Activated CD4-positive, alpha-beta T cell treated with anti-CD3 and anti-CD28 coated beads for 1 hour (primary cell): ENCODE measurements at places on chromosomes 13 and 19.

DNA sequence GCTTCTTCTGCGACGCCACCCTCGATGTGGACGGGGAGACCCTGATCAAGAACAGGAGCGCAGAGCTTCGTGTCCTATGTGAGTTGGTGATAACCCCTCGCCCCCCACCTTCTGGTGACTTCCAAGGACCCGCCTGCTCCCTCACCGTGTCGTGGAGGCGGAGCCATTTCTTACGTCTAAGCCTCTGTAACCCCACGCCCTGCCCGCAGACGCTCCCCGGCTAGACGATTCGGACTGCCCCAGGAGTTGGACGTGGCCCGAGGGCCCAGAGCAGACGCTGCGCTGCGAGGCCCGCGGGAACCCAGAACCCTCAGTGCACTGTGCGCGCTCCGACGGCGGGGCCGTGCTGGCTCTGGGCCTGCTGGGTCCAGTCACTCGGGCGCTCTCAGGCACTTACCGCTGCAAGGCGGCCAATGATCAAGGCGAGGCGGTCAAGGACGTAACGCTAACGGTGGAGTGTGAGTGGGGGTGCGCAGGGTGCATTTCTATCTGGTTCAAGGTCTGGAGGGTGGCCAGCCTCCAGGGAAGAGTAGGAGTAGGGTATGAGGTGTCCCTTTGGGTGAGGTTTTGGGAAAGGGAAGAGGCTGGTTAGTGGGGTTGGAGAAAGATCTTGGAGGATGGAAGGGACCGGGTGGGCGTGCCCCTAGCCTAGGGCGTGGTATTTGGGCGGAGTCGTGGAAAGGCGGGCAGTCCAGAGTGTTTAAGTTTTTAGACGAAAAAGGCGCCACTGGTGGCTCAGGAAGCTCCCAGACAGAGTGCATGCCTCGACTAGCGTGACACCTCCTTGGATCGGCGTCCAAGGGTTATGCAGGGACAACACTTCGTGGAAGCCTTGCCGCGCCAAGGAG, 3.3 kb downstream of the ICAM5 start:
- no peak for DNase-seq

DNA sequence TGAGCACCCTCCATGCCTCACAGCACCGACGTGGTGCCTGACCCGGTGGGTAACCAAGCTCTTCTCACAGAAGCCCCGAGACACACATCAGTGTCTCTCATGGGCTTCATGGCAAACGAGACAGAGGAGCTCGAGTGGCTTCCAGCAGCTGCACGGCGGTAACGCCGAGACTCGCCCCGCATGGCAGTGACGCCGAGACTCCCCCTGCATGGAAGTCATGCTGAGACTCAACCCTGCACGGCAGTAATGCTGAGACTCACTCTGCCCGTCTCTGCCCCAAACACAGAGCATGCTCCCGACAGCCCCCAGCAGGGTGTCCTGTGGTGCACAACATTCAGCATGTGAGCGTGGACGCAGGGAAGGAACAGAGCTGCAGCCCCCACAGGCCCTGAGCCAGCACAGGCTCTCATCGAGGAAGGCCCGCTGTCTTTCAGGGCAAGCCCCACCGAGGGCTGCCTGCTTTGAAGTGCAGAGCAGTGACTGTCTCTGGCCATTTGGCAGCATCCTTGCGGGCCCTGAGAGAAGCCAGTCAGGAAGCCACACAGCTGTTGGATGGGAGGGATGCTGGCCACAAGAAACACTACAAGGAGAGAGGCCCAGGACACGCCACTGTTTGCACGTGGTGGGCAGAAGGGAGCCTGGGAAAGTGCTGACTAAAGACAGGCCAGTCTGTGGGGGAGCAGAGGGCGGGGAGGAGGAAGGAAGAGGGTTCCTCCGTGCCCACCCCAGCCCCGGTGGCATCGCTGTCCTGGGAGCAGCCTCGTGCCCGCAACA, 9.5 kb downstream of the GAS6 start:
- DNase-seq, result no peak

DNA sequence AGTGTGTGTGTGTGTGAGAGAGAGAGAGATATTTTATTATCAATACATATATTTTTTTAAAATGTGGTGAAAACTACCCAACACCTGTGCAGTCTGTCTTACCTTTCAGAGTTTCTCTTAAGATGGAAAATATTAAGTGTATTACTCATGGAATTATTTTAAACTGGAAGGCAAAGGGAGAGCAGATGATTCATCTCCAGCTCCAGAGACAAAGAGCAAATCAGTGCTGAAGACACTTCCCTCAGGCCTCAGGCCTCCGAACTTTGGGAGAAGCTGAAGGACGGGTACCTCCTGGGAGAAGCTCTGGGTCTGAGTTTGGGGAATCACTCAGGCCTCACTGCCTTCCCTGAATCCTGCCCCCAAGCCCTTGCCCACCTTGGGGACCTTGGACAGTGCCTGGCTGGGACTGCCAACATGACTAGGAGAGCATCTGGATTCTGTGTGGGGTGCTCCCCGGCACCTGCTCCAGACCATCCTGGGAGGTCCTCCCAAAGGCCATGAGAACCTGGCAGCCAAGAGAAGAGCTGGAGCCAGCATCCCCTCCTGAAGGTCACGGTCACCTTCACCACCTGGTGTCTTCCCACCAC, 170.4 kb upstream of the UBL3 start:
- no peak for DNase-seq

GRCh38 chr19:50330365-50331078, 1.3 kb upstream of the KCNC3 start:
- DNase-seq, result peak; percentile 75

DNA sequence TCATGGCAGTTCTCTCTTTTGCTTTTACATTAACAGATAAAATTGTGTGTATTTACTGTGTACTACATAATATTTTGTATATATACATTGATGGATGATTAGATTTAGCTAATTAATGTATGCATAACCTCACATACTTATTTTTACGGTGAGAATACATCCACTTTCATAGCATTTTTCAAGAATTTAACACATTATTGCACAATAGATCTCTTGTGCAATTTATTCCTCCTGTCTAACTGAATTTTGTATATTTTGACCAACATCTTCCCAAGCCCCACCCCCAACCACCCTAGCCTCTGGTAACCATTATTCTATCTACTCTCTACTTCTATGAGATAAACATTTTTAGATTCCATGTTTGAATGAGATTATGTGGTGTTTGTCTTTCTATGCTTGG, 194.7 kb downstream of the RBM26 start:
- no peak for DNase-seq

DNA sequence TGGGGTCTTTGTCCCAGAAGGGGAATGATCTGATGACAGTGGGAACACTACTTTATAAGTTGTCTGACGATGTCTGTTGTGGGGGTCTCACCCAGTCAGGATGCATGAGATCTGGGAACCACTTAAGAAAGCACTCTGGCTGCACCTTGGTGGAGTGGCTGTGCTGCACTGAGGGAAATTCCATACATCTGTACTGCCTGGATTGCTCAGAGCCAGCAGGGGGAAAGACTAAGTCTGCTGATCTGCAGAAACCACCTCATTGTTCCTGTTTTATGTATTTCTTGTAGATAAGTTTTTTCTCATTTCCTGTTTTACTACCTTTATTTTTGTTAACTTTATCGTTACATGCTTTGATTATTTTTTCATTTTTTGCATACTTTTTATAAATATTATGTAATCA, 27.3 kb downstream of the ZNF430 start:
- no peak for DNase-seq

DNA sequence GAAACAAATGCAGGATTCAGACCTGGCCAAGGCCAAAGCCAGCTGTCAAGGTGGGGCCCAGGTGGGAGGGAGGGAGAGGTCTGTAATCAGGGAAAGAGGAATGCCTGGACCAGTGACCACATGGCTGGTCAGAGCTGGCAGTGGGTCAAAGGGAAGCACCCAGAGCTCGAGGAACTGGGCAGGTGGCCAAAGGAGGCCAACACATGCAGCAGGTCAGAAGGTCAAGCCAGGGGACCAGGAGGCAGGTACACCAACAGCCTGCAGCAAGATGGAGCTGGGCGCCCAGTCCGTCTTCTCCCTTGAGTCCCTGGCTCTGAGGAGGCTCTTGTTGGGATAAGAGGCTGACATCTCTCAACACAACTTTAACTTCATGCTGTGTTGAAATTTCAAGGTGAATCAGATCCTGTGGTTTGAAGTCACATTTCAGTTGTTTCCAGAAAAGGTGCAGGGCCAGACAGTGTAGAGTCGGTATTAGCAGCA, 17.1 kb downstream of the GPATCH1 start:
- no peak for DNase-seq

DNA sequence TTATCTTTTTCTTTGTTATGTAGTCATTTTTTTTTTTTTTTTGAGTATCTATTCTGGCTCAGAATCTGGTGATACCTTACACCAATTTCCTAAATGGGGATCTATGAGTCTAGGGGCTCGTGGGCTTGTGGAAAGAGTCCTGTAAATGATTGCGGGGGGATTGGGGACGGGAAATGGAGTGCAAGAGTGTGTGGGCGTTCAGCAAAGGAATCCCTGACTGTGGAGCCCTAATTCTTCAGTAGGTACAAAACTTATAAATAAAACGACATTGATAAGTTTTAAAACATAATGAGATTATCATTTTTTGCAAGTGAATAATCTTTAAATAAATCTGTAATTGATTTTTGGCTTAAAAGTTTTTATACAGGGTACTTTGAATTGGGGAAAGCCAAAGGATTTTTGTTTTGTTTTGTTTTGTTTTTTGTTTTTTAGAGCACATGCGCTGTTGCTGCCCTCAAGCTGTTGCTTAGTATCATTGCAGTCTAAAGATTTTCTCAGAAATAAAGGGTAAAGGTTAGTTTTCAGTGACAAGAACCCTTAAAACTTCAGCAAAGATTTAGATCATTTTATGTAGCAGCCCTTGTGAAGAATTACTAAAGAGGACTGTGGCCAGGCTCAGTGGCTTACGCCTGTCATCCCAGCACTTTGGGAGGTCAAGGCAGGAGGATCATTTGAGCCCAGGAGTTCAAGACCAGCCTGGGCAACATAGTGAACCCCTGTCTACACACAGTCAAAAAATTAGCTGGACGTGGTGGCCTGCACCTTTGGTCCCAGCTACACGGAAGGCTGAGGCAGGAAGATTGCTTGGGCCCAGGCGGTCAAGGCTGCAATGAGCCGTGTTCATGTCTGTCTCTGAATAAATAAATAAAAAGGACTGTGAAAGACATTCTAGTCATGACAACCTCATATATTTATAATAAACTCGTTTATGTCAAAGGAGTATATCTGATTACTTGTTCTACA, 1.7 kb downstream of the ERCC5 start:
- no peak for DNase-seq

GRCh38 chr13:103605546-103606326, 539.5 kb upstream of the SLC10A2 start:
- no peak for DNase-seq
